ENCODE measurements at places on chromosomes 2 and 18.

- no peak for DNase-seq
These were observed 82.2 kb upstream of the DAPL1 start for GRCh38 chr2:158712791-158713522.

GRCh38 chr2:167721593-167721992 is 525.8 kb downstream of the STK39 start:
- DNase-seq, result no peak

GRCh38 chr2:127411653-127412369 is 6.4 kb upstream of the PROC start:
- DNase-seq, result no peak

DNA sequence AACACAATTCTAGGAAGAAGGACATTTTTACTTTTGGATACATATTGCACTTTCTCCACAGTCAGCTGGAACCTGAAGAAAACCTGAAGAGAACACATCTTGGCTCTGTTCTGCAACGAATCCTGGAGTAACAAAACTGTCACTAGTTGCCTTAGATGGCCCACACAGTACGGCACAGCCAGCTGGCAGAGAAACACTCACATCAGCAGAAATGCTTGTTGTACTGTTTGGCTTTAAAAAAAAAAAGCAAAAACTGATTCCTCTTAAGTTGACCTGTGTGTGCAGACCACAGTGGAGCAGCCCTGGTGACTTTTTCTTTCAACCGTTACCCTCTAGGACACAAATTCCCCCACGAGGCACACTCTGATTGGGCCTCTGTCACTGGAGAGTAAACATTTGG is 152.3 kb upstream of the TWIST2 start:
- no peak for DNase-seq

- DNase-seq, result no peak
These were observed 109.3 kb upstream of the MYCN start for GRCh38 chr2:15830937-15831549.

DNA sequence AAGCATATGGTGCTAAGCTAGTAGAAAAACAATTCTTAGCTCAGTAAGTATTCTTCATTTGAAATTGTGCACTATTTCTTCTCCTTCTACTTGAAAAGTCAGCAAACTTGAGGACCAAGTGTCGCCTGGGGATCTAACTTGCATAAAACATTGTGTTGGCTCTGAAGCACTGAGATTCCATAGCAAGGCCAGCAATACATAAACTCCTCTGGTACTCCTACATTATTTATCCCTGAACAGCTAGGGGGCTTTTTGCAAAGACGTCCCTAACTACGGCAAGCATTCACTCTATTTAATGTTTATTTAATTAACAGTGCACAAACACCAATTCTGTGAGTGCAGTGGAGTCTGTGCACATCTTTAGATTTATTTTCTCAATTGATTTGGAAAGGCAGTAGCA is 392.2 kb downstream of the ERBB4 start:
- DNase-seq, result no peak

- no peak for DNase-seq
These were observed 59.1 kb downstream of the CMPK2 start for GRCh38 chr2:6806604-6807003.

- DNase-seq, result no peak
These were observed 60.9 kb upstream of the SIX2 start for GRCh38 chr2:45070113-45070652.

GRCh38 chr18:41150316-41150715 is 804.7 kb upstream of the PIK3C3 start:
- DNase-seq, result no peak

- no peak for DNase-seq
These were observed 31.1 kb upstream of the PAX8 start for GRCh38 chr2:113309655-113310387.

DNA sequence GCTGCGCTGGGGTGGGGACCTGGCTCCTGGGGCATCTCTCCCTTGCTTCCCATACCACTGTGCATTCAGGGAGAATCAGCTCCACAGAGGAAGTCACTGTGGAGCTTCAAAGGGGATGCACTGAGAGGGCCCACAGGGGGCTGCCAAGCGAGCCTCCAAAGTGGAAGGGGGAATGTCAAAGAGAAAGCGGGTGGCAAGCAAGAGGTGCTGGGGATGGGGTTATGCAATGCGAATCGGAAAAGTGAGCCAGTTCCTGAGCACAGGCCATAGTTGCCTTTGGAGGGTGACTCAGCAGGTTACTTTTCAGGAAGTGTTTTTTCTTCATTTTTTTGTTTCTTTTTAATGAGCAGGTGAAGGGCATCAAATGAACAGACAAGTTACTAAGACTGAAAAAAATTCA is 17.6 kb downstream of the PMAIP1 start:
- DNase-seq, result no peak

DNA sequence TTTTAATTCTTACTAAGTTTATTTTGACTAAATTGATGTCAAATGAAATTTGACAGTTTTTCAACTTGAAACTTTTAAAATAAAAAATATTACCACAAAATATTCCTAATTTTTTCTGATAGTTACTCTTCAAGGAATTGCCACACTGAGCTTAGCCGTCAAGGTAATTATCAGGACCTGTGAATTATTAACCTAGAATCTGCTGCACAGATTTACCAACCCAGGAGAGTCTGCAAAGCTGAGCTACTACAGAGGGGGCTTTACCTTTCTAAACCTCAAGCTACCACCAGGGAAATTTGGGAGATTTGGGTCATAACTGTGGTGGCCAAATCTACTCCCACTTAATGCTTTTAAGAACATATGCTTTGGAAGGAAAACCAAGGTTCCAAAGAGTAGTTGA is 324.6 kb downstream of the CCDC178 start:
- no peak for DNase-seq

- no peak for DNase-seq
These were observed 48.4 kb upstream of the FRZB start for GRCh38 chr2:182914852-182915251.

- peak; percentile 17 for DNase-seq
These were observed 4.5 kb upstream of the DYM start for GRCh38 chr18:49464718-49465598.

DNA sequence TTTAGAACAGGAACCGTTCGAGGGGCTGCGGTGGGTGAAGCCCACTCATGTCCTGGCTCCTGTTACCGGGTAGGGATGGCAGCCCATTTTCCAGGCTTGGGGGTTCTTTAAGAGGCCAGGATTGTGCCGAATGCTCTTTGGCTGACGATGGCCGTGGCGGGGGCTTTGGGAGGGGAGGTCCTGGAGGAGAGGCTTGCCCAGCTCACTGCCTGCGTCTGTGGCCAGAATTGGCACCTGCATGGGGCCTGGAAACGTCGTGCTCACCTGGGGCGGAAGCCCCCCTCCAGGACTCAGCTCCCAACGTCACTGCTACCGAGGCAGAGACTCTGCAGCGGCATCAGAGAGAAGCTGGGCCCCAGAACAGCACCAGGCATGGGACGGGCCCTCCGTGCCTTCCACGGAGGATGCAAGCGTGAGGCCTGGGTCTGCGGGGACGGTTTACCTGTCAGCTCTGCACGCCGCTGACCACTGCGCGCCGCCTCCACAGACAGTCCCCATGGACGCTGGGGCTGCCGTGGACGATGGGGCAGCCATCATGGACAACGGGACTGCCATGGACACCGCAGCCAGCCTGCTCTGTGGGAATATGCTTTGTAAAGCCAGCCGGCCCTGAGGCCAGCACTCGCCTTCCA is 82.9 kb downstream of the NFATC1 start:
- no peak for DNase-seq

DNA sequence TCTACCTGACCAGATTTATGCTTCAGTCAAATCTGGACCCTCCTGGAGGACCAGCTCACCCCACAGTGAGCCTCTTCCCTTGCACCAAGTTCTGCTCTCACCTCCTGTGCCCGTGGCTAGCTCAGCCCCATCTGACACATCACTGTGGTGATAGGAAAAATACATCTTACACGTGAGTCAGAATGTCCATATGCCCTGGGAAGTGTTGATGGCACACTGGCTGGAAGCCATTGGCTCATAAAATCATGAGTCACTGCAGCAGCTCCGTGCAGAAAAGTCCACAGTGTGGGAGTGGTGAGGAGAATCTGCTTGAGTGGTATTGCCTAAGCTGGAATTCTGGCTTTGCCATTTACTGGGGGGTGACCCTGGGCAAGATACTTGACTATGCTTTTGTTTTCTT is 42.6 kb upstream of the RAPGEF4 start:
- DNase-seq, result no peak

DNA sequence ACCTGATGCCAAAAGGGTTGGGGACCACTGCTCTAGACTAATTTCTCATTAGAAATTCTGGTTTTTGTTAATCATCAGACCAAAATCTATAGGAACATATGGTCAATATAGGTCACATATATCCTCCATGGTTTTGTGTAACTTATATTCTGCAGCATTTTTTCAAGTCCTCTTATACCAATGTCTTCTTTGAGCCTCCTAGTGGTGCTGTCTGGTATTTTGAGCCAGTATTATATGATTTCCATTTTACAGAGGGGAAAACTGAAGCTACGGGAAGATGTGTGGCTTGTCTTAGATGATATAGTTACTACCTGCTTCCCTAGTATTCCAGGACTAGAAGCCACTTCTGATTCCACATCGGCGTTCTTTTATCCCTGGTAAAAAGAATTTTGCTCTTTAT is 13.8 kb downstream of the MAPK4 start:
- DNase-seq, result no peak

GRCh38 chr2:7539077-7539476 is 621.9 kb downstream of the RNF144A start:
- no peak for DNase-seq

- no peak for DNase-seq
These were observed 1077.9 kb upstream of the ZEB2 start for GRCh38 chr2:145597809-145598208.

- DNase-seq, result no peak
These were observed 62.1 kb downstream of the LBH start for GRCh38 chr2:30293303-30293921.

DNA sequence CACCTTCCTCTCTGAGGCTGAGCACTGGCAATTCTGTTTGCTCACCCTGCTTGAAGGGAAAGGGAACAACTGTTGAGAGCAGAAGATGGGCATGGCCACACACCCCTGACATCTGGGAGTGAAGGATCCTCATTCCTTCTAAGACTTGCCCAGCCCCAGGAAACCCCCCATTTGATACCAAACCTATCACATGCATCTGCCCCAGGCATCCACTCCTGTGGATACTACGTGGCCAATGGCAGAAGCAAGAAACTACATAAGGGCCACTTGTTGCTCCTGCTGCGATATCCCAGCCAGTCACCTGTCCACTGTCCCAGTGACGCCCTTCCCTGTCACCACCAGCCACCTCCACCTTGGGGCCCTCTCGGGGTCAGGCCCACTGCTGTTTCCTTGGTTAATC is 185.2 kb downstream of the SMAD2 start:
- DNase-seq, result no peak

DNA sequence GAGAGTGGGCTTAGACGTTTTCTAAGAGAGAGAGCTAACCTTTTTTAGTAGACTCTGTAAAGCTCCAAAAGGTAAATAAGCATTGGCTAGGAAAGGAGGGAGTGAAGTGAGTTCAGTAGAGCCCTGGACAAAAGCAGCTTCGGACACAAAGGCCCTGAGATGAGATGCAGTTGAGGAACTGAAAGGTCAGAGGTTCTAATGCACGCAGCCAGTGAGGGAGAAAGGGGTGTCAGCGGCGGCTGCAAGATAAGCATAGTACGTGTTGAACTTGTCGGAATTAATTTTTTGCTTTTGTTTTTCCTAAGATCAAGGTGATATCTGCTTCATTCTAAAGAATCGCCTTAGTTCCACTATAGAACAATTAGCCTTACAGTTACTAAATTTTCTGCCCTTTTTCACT is 11.2 kb upstream of the SLC8A1 start:
- no peak for DNase-seq

GRCh38 chr2:190216829-190217228 is 102.8 kb downstream of the HIBCH start:
- no peak for DNase-seq

- peak; percentile 25 for DNase-seq
These were observed 82.0 kb downstream of the SMAD7 start for GRCh38 chr18:48868468-48869466.

- peak; percentile 30 for DNase-seq
These were observed 5.8 kb downstream of the HDLBP start for GRCh38 chr2:241309684-241310117.

DNA sequence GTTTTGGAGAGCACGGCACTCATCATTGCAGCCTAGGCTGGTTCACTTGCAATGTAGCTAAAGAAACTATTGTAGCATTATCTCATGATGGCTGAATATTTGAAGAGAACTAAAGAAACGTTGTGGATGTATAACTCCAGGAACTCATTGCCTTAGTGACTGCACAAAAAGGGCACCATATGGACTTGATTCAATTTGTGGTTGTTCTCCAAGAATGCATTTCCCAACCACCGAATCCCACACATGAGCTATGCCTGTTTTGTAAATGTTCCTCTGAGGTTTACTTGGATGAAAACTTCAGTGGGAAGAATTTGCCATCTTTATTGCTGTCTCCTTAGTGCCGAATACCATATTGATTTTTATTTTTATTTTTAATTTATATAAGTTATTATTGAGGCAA is 43.5 kb downstream of the DOK6 start:
- DNase-seq, result no peak

- no peak for DNase-seq
These were observed 33.5 kb downstream of the CENPO start for GRCh38 chr2:24826773-24827145.

DNA sequence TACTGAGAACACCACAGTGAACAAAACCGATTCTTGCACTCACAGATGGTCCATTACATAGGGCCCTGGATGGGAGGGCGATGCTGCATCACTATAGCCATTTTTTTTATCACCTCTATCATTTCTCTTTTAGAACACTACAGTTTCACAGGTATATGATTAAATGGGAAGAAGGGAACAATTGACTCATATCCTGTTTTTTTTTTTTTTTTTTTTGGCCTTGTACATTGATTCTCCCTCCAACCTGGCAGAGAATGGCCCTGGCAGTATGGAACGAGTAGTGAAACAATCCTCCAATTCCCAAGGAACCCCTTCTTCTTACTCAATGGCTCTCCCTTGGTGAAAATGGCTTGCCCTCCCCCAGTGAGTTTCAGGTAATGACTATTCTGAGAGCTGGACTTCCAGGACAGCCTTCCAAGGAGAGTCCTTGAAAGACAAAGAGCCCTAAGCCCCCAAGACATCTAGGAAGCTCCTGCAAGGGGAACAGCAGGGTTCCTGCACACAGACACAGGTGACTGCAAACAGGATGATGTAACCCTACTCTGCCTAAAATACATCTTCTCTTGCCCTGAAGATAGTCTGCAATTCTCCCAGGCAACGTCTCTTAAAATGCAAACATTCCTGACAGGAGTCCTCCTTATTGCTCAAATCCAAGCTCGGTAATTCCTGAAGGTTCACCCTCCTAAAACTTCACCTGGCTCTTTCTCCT is 405.4 kb downstream of the SETBP1 start:
- no peak for DNase-seq

DNA sequence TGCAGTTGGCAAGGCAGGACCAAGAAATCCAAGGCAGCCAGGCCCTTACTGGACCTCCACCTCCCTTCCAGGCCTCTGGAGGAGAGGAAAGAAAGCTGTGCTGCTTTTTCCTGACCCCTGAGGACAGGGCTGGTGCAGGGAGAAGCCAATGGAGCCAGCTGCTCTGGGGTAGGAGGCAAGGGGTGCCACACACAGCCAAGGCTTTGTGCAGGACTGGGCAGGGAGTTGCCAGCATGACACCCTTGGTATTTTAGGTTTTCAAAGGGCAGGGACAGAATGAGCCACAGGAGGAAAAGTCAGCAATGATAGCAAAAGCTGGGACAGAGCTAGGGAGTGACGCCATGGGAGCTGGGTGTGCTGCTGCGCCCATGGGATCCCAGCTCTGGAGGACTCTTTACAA is 22.9 kb downstream of the CCT7 start:
- DNase-seq, result no peak
